Motor neuron (in vitro differentiated cells): ENCODE measurements at places on chromosomes 2 and 18. TPM values are rescaled to one million over a fixed set of nuclear protein-coding genes. Genes with fewer than 3 reads are reported as not detected.
A peak's percentile ranks its signal among the peaks of the same experiment; 100 is the strongest.

The ZC3H15 gene
- total RNA-seq, result 75.8 and 76.2 TPM in 2 replicates

The RGPD3 gene
- 0.73 and 0.76 TPM in 2 replicates for total RNA-seq

GRCh38 chr2:156322686-156323231, 9.8 kb downstream of the NR4A2 start:
- no peak for ATAC-seq

The KLHL30 gene
- 0.76 and 1.5 TPM in 2 replicates for total RNA-seq

The SATB2 gene
- 50.4 and 53.6 TPM in 2 replicates for total RNA-seq

The CXCR2 gene
- total RNA-seq, result 17.6 and 23.8 TPM in 2 replicates

DNA sequence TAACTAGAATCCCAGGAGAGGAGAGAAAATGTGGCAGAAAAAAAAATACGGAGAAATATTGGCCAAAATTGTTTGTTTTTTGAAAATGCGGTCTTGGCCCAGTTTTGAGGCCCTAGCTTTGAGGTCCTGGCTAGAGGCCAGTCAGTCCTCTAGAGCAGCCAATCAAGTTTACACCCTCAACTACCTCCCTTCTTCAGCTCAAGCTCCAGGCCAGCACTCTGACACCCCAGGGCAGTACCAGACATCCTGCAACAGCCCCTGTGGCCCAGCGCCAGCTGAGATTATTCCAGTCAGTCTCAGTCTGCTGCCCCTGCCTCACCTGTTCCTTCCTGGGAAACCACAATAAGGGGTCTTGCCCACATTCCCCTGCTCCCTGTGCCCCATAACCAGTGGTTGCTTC, 107.7 kb downstream of the UGGT1 start:
- no peak for ATAC-seq

The RUFY4 gene
- total RNA-seq, result 0.35 TPM in 1 of 2 replicates, not detected in the other

GRCh38 chr2:72095364-72095763, 52.3 kb downstream of the CYP26B1 start:
- no peak for ATAC-seq

The C2orf66 gene
- total RNA-seq, result 0.23 and 0.26 TPM in 2 replicates

The HPCAL1 gene
- total RNA-seq, result 34.6 and 43.2 TPM in 2 replicates

The LRATD1 gene
- 19.2 and 21.4 TPM in 2 replicates for total RNA-seq

The ACADL gene
- total RNA-seq, result 1.4 and 2.1 TPM in 2 replicates

The SNRNP200 gene
- total RNA-seq, result 83.6 and 87.0 TPM in 2 replicates

The TBC1D8 gene
- 14.3 and 17.1 TPM in 2 replicates for total RNA-seq

DNA sequence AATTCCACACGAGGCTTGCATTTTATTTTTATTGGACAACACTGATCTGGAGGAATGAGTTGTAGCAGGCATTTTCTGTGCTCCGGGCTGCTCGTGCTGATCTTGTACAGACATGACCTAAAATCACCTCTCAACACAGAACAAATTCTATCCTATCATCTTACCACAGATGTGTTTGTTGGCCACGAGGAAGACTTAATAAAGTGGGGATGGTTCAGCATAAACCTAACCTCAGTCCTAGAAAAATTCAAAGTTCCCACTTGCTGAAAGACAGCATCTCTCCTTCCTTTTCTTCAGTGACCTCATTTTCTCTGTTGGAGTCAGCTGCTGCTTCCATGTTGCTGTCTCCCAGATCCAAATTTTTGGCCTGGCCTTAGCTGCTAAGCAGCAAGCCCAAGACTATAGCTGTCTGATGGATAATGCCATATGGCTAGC, 45.3 kb downstream of the RBKS start:
- ATAC-seq, result no peak

The POTEJ gene
- total RNA-seq, result not detected in 2 replicates

DNA sequence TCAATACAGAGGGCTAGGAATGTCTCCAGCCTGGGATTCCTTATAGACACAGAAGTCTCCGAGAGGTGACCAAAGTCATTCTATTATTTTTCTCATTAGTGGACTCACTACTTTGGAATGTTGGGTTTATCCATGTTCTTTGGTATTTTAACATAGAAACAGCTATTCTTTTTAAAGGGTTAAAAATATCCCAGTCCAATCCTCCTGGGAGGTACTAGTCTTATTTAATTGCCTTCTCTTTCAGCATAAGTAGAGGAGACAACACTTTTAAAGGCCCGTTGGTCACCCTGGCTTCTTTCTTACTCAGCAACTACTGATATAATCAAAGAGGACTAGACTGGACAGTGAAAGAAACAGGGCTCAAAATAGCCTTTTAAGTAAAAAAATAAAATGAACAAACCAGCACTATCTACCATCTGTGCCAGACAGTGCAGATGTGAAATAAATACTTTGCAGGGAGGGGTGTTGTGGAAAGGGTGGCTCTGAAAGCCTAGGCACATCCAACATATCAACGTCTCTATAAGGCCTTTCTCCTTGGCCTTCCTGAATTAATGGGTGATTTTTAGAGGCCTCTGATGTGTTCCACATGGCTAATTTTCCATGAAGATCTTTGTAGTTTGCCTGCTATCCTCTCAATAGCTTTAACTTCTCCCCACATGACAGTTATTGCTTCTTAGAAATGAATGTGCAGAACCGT, 334.4 kb upstream of the THUMPD2 start:
- peak; percentile 90 for ATAC-seq

DNA sequence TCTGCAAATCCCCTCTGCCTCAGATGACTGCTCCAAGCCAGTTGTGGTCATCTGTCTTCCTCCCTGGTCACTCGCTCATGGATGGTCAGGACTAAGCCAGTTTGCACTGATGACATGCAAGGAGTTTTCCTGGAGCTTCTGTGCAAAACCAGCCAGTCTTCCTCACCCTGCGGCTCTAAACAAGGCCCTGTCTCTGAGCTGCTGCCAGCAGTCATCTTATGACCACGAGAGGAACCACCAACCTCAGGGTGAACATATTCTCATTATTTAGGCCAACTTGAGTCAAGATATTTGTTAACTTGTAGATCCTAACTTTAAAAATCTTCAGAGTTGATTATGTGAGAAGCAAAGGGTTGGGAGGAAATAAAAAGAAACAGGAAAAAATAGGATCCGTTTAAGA, 119.9 kb upstream of the CAB39 start:
- no peak for ATAC-seq

DNA sequence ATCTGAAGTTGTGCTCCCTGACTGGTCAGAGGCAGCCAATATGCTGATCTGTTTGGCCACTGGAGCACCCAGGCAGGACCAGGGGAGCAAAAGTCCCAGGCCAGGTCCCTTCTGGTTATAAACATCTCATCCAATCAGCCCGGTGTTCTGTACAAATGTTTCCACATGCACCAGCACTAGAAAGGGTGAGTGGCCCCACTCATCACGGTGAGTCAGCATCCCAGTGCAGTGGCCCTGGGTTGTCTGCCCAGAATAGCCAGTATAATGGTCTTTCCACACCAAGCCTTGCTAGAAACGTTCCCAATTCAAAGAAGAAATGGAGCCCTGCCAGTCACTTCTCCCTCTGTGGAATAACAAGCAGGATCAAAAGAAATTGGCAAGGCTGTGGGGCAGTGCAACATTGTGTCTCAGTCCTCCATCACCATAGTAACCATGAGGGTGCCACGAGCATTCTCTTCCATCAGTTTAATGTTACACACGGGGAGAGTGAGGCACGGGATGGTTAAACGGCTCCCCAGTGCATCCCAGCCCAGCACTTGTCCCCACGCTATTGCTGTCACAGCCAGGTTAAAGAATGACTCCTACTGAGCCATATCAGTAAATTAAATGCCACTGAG, 174.9 kb downstream of the SEPTIN10 start:
- ATAC-seq, result peak; percentile 86

The KRTCAP3 gene
- total RNA-seq, result 2.5 and 3.0 TPM in 2 replicates

GRCh38 chr2:223887127-223887526, 49.7 kb upstream of the AP1S3 start:
- no peak for ATAC-seq

GRCh38 chr2:192978395-192978794, 783.7 kb upstream of the TMEFF2 start:
- ATAC-seq, result no peak

DNA sequence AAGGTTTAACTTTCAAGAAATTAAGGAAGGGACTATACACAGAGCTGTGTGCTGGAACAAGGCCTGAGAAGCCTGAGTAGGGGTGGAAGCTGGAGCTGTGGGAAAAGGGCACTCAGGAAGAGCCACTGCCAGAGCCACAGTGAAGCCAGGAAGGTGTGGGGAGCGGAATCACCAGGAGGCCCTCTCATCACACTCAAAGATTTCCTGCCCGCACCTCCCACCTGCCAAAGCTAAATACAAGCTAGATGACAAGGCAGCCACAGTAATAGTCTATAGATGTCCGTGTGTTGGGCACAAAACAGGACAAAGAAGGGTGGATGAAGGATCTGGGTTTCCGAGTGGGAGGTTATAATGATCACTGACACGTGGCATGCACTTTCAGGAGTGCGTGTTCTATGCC, 126.0 kb downstream of the ZNF532 start:
- ATAC-seq, result no peak

DNA sequence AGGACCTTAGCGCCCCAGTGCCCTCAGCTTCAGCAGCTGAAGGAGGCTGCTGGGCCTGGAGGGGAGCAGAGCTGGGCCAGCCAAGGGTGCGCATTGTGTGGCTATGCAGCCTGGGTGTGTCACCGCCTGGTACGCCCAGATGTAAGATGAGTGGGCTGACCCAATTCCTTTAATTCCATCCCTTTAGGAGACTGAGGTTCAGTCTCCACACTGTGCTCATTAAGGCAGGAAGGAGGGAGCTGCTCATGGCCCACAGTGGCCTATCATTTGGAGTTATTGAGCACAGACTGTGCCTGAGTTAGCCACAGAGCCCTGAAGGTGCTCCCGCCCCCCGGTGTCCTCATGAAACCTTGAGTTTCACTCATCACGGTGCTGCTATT, 194.1 kb upstream of the GLI2 start:
- ATAC-seq, result peak; percentile 11

The CCDC141 gene
- under 0.01 and 0.19 TPM in 2 replicates for total RNA-seq
